Esophagus squamous epithelium (tissue), 5 donors: ENCODE measurements at places on chromosomes 13 and 19. TPM values are rescaled to one million over a fixed set of nuclear protein-coding genes. Genes with fewer than 3 reads are reported as not detected.

Gene LHB
- not detected for total RNA-seq

Gene PDE4C
- total RNA-seq = 0.76 TPM

Gene KLK2
- total RNA-seq = not detected

Gene ZNF880
- total RNA-seq = 3.0 TPM

Gene DLL3
- total RNA-seq = not detected

Gene CGB8
- total RNA-seq = not detected

Gene ARHGAP35
- 41.6 TPM for total RNA-seq

Gene ENOX1
- total RNA-seq = not detected

Gene ZNF724
- total RNA-seq = 2.1 TPM

Gene SPACA4
- 1.4 TPM for total RNA-seq

Gene KANK3
- total RNA-seq = 4.0 TPM

Gene PDX1
- total RNA-seq = not detected

Gene ZNF69
- 4.4 TPM for total RNA-seq

Gene ZNF556
- total RNA-seq = 0.79 TPM

Gene PRR19
- 0.88 TPM for total RNA-seq

Gene RNF225
- 25.2 TPM for total RNA-seq

- H3K27me3 ChIP-seq = no peaks in the 10 kb centered on the region
- H3K27ac ChIP-seq = peak overlapping the region; percentile 88
- H3K4me3 ChIP-seq = no peak overlapping the region
- no peak for DNase-seq
- H3K4me1 ChIP-seq = peaks cover 44% of the 10 kb centered on the region
Observed at GRCh38 chr13:99354371-99354951, 47.3 kb upstream of the GPR183 start.

DNA sequence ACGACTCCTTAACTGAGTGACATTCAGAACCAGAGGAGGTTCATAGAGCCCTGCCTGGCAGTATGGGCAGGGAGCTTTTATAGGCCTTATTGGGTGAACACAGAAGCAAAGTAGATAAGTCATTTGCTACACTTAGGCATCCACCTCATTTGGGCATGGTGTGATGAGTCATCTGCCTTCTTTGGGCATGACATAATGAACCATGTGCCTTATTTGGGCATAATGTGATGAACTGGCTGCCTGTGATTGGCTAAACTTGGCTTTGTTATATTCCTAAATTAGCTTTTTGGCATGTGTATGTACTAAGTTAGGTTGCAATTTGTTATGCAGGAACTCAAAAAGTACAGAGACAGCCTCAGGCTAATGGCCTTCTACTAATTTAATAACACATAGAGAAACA, 2210.2 kb upstream of the PCDH20 start:
- H3K36me3 ChIP-seq = no peaks in the 10 kb centered on the region
- H3K4me3 ChIP-seq = no peak overlapping the region
- H3K27me3 ChIP-seq = no peaks in the 10 kb centered on the region

DNA sequence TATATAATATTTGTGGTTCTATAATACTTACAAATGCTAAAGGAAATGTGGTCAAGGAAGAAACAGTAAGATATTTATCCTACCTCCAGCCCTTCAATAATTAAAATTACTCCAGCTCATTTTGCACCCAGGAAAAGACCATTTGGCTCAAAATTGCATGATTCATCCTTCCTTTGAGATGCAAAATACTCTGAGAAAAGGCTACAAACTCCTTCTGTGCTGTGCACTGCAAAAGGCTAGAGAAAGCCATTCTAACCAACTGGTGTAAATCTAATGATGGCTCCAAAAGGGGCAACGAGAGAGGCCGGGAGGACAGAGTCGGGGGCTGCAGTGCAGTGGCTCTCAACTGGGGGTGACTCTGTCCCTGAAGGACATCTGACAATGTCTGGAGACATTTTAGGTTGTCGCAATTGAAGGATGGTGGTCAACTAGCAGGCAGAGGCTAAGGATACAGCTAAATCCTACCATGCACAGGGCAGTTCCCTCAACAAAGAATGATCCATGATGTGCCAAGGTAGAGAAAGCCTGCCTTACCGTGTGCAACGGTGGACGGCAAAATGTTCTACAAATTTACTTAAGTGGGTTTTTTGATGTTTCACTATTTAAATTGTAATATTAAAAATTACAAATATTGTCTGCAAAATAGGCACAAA, 32.6 kb downstream of the SLC7A1 start:
- H3K4me1 ChIP-seq = peaks cover 31% of the 10 kb centered on the region
- peak overlapping the region; percentile 65 for H3K27ac ChIP-seq
- no peaks in the 10 kb centered on the region for H3K36me3 ChIP-seq
- DNase-seq = no peak
- H3K27me3 ChIP-seq = no peaks in the 10 kb centered on the region
- H3K4me3 ChIP-seq = no peak overlapping the region

GRCh38 chr13:31377946-31378345, 178.2 kb downstream of the B3GLCT start:
- no peaks in the 10 kb centered on the region for H3K4me1 ChIP-seq
- H3K36me3 ChIP-seq = no peaks in the 10 kb centered on the region
- no peak for DNase-seq
- H3K27me3 ChIP-seq = no peaks in the 10 kb centered on the region
- no peak overlapping the region for H3K4me3 ChIP-seq
- H3K27ac ChIP-seq = no peak overlapping the region

- H3K27ac ChIP-seq = no peak overlapping the region
- no peak overlapping the region for H3K4me3 ChIP-seq
- no peak for DNase-seq
- H3K27me3 ChIP-seq = no peaks in the 10 kb centered on the region
- no peaks in the 10 kb centered on the region for H3K36me3 ChIP-seq
Observed at GRCh38 chr13:34207872-34208271, 389.9 kb downstream of the RFC3 start.

- H3K4me3 ChIP-seq = no peak overlapping the region
- H3K27ac ChIP-seq = no peak overlapping the region
- no peak for DNase-seq
Observed at GRCh38 chr13:86810361-86810760, 860.8 kb upstream of the SLITRK5 start.

DNA sequence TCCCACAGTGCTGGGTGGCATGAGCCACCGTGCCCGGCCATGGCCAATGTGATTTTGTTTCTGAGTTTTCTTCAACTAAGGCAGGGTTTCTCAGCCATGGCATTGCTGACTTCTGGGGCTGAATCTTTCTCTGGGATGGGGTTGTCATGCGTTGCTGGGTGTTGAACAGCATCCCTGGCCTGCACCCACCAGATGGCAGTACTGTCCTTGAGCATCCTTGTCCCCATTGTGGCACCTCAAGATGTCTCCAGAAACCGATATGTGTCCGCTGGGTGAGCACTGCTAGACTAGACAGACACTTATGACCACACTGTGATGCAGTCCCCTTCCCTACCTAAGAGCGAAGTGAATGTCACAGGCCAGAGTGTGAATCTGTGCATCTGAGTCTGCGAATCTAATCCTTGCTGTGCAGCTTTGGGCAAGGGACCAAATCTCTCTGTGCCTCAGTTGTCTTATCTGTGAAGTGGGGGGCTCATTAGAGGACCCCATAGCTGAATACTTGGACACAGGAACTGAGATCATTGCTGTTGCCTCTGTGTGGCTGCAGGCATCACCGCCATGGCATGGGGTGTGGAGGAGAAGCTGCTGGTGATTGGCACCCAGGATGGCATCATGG, 50.3 kb upstream of the SIN3B start:
- H3K4me1 ChIP-seq = no peaks in the 10 kb centered on the region
- no peak for DNase-seq
- H3K36me3 ChIP-seq = no peaks in the 10 kb centered on the region

- no peaks in the 10 kb centered on the region for H3K36me3 ChIP-seq
- H3K27me3 ChIP-seq = no peaks in the 10 kb centered on the region
- DNase-seq = no peak
- no peak overlapping the region for H3K27ac ChIP-seq
Observed at GRCh38 chr19:16737911-16738310, 18.3 kb downstream of the NWD1 start.

DNA sequence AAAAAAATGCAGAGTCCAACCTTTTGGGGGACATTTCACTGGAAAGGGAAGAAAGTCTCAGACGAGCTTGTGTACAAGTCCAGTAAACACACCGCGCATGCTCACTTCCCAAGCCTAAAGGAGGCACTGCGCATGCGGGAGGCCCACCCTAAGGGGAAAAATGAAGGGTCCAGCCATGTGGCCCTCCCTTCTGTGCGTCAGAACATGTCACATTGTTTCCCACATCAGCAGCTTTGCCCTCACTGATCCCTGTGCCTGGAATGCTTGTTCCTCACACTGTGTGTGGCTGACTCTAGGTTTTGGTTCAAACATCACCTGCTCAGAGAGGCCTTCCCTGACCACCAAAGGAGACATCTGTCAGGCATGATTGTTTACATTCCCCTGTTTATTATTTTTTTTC, 4.4 kb downstream of the ELSPBP1 start:
- H3K36me3 ChIP-seq = no peaks in the 10 kb centered on the region
- peaks cover 12% of the 10 kb centered on the region for H3K27me3 ChIP-seq
- H3K4me3 ChIP-seq = no peak overlapping the region
- DNase-seq = no peak
- no peaks in the 10 kb centered on the region for H3K4me1 ChIP-seq
- no peak overlapping the region for H3K27ac ChIP-seq

GRCh38 chr19:50599427-50599826, 31.2 kb upstream of the LRRC4B start:
- DNase-seq = no peak
- H3K4me3 ChIP-seq = no peak overlapping the region
- no peaks in the 10 kb centered on the region for H3K4me1 ChIP-seq
- no peaks in the 10 kb centered on the region for H3K36me3 ChIP-seq
- no peak overlapping the region for H3K27ac ChIP-seq

- no peaks in the 10 kb centered on the region for H3K27me3 ChIP-seq
- no peak overlapping the region for H3K4me3 ChIP-seq
- no peaks in the 10 kb centered on the region for H3K36me3 ChIP-seq
- H3K27ac ChIP-seq = no peak overlapping the region
- H3K4me1 ChIP-seq = no peaks in the 10 kb centered on the region
- no peak for DNase-seq
Observed at GRCh38 chr13:37319031-37319443, 213.6 kb upstream of the CSNK1A1L start.

DNA sequence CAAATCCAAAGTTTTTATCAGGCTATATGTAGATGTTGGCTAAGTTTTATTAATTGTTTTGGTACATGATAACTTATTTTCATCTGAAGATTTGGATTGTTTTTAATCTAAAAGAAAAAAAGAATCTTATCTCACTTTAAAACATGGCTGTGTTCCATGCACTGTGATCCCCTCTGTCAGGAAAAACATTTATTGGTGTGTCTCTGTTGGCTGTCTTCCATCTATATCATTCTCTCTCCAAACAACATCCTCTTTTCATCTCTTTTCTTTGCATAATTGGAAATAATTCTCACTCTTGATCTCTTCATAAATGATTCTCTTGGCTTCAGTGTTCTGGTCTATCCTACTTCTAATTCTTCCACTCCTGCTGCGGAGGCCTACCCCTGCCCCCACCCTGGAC, 4.2 kb downstream of the NALCN start:
- H3K27ac ChIP-seq = no peak overlapping the region
- no peaks in the 10 kb centered on the region for H3K27me3 ChIP-seq

DNA sequence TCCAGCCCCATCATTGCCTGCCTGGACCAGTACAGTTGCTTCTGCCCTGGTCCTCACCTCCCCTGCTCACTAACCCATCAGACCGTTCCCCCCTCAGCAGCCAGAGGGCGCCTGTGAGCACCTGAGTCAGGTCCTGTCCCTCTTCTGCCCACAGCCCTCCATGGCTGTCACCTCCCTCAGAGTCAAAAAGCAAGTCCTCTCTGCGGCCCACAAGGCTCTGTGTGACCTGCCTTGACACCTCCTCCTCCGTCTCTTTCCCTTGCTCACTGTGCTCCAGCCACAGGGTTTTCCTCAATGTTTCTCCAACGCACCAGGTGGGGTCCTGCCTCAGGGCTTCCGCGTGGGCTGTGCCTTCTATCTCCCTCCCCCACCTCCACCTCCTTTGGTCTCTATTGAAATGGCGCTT, 29.4 kb upstream of the PTPRS start:
- no peak for DNase-seq
- H3K4me3 ChIP-seq = no peak overlapping the region
- H3K27ac ChIP-seq = no peak overlapping the region
- H3K4me1 ChIP-seq = no peaks in the 10 kb centered on the region

- H3K27me3 ChIP-seq = no peaks in the 10 kb centered on the region
- H3K4me3 ChIP-seq = no peak overlapping the region
- peak overlapping the region; percentile 97 for H3K27ac ChIP-seq
- peaks cover 98% of the 10 kb centered on the region for H3K4me1 ChIP-seq
- DNase-seq = no peak
- H3K36me3 ChIP-seq = no peaks in the 10 kb centered on the region
Observed at GRCh38 chr19:40611096-40611495, 9.9 kb downstream of the LTBP4 start.

DNA sequence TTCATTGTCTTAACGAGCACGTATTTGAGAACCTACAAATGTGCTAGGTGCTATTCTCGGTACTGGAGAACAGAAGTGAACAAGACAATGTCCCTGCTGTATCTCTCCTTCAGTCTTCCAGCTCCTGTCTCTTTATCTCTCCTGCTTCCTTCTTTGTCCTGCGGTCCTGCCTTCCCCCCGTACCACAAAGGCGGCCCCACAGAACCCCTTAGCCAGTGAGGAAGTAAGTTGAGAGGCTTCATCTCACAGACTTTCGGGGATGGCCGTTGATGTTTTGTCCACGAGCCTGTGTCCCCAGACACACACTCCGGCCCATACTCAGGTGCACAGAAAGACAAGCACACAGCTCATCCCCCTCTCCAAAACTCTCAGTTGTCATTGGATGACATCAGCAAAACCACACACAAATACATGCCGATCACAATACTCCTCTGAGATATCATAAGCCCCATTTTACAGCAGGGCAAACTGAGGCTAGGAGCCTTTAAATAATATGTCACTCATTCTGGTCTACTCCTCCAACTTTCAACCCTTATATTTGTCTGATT, 507 bp upstream of the SWSAP1 start:
- H3K4me3 ChIP-seq = peak overlapping the region; percentile 67
- no peaks in the 10 kb centered on the region for H3K36me3 ChIP-seq
- H3K27ac ChIP-seq = peak overlapping the region; percentile 96
- peaks cover 49% of the 10 kb centered on the region for H3K4me1 ChIP-seq
- DNase-seq = no peak

DNA sequence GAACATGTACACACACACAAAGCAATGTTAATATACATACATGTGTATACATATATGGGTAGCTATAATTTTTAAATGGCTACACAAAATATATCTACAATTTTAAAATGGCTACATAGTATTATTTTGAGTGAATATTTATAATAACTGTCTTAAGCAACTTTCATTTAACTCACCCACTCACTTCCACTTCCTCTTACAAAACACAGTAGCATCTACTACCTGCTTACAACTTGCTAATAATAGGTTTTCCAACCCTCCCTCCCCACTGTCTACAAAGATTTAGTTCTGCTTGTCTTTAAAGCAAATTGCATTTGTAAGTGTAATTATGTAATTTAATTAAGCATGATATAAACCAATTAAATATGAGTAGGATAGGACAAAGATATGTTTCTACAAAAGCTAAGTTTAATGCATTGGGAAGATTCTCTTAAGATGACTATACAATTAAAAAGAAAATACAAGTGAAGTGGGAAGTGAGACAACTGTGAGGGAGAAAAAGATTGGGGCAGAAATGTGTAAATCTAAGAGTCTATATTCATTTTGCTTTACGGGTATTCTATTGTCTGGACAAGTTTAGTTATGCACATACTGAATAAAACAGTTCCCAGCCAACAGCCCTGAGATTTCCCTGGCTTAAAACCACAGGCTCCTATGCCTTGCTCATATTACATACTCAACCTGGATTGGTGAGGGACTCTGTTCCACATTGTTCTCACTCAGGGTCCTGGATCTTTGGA, 583.1 kb downstream of the EFNB2 start:
- H3K36me3 ChIP-seq = no peaks in the 10 kb centered on the region
- H3K27ac ChIP-seq = no peak overlapping the region
- no peaks in the 10 kb centered on the region for H3K27me3 ChIP-seq
- H3K4me3 ChIP-seq = no peak overlapping the region
- no peak for DNase-seq
